SK-N-SH (cell line): ENCODE measurements at places on chromosomes 1 and 21. TPM values are rescaled to one million over a fixed set of nuclear protein-coding genes. Genes with fewer than 3 reads are reported as not detected.

DNA sequence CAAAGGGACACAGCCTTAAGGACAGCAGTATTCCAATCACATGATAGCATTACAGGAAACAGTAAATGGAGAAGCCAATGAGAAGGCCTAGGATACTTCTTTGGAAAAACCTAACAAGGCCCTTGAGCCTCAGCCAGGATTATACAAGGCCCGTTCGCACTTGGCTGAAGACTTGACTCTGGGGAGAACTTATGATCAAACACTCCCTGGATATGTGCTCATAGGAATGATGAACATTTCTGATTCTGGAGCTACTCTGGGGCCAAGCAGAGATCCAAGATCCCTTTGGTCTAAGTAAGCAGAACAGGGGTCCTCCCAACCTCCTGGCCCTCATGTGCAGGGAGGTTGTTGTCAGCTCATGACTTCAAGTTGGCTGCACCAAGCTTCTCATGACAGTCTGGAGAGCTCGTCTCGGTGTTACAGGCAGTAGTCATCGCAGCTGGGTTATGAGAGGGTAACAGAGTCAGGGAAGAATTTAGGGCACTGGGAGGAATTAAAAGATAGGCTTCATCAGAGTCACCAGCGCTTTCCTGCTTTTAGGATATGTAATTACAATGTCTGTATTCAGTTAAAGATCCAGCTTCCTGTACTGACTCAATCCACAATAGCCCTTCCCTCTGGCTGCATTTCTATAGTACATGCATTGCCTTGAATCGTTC lies 92.5 kb upstream of the IRF2BP2 start:
- H3K36me3 ChIP-seq, result no peaks in the 10 kb centered on the region
- peaks cover 8% of the 10 kb centered on the region for H3K4me1 ChIP-seq
- no peak overlapping the region for H3K4me3 ChIP-seq
- no peaks in the 10 kb centered on the region for H3K27me3 ChIP-seq
- no peak for DNase-seq
- H3K27ac ChIP-seq, result no peak overlapping the region

- no peaks in the 10 kb centered on the region for H3K4me1 ChIP-seq
- no peak overlapping the region for H3K4me3 ChIP-seq
Measured at GRCh38 chr1:160438317-160438918, 38.1 kb downstream of the VANGL2 start.

DNA sequence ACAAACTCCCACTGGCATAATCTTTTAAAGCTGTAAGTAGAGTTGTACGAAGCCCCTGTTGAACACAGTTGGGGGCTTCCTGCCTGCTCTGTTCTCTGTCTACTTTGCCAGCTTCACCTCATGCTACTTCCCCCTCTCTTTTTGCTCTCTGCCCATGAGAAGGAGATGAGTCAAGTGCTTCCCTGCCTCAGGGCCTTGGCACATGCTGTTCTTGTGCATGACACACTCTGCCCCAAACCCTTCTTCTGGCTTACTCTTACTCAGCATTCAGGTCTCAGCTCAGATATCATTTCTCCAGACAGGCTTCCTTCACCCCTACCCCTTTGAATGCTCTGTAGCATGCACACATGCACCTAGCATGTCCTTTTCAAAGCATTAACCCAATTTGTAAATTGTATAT lies 208.8 kb downstream of the FOXD2 start:
- no peak for DNase-seq
- H3K27me3 ChIP-seq, result peaks cover 8% of the 10 kb centered on the region; the same call in 1 of the 2 replicates
- no peaks in the 10 kb centered on the region for H3K36me3 ChIP-seq
- H3K4me3 ChIP-seq, result no peak overlapping the region

DNA sequence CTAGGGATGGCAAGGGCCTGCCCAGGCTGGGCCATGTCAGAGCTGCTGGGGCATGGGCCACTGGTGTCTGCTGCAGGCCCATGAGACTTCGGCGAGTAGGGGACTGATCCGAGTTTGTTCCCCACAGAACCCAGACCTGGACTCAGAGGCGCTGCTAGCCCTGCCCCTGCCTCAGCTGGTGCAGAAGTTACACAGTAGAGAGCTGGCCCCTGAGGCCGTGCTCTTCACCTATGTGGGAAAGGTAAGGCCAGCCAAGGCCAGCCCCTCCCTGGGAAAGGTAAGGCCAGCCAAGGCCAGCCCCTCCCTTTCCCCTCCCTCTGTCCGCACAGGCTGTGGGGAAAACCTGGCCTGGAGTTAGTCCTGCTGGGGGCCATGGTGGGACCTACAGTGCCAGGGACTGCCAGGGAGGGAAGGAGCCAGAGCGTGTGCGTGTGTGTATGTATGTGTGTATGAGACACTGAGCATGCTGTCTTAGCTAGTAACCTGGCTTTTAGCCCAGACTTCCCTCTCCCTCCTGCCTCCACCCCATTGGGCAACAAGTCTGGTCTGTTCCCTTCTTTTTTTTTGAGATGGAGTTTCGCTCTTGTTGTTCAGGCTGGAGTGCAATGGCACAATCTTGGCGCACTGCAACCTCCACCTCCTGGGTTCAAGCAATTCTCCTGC lies 8.0 kb downstream of the FAAH start:
- no peak overlapping the region for H3K4me3 ChIP-seq
- no peak for DNase-seq
- H3K4me1 ChIP-seq, result no peaks in the 10 kb centered on the region
- no peaks in the 10 kb centered on the region for H3K36me3 ChIP-seq

Gene LCE1F
- not detected in 2 replicates for polyA plus RNA-seq

Gene OR2L8
- not detected in 2 replicates for polyA plus RNA-seq

Gene CASZ1
- polyA plus RNA-seq, result 0.37 and 0.51 TPM in 2 replicates
